AG08396 (cell line): ENCODE measurements at places on chromosomes 4 and X.

GRCh38 chr4:27000820-27001219, 140.2 kb downstream of the STIM2 start:
- DNase-seq = no peak

GRCh38 chrX:56029691-56030090, 202.5 kb upstream of the KLF8 start:
- no peak for DNase-seq

DNA sequence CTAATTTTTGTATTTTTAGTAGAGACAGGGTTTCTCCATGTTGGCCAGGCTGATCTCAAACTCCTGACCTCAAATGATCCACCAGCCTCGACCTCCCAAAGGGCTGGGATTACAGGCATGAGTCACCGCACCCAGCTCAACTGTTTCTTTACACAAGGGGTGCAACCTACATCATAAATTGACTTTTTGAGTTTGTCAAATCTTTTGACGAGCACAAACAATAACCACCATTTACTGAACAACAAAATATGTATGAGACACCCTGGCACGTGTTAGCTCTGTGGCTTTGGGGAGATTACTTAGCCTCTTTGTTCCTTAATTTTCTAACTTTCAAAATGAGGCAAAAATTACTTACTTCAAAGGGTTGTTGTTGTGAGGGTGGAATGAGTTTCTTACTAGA, 23.5 kb upstream of the SLC34A2 start:
- DNase-seq = no peak

GRCh38 chr4:55910140-55910539, 38.6 kb upstream of the CEP135 start:
- DNase-seq = no peak

DNA sequence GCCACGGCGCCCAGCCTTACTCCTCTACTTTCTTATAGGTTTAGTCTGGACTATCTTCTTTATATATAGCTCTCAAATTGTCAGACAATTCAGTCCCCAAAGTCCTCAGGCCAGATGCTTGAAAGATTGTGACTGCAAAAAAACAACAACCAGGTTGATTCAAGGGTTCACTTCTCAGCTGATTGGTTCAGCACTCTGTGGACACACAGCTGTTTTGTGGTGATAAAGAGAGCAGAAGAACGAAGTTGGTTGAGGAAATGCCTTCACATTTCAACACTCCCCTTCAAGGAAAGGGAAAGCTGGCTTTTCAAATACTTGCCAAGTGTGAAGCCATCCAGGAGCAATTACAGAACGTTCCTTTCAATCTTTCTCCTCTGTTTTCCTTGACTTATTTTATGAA, 166.8 kb downstream of the SHROOM3 start:
- no peak for DNase-seq

DNA sequence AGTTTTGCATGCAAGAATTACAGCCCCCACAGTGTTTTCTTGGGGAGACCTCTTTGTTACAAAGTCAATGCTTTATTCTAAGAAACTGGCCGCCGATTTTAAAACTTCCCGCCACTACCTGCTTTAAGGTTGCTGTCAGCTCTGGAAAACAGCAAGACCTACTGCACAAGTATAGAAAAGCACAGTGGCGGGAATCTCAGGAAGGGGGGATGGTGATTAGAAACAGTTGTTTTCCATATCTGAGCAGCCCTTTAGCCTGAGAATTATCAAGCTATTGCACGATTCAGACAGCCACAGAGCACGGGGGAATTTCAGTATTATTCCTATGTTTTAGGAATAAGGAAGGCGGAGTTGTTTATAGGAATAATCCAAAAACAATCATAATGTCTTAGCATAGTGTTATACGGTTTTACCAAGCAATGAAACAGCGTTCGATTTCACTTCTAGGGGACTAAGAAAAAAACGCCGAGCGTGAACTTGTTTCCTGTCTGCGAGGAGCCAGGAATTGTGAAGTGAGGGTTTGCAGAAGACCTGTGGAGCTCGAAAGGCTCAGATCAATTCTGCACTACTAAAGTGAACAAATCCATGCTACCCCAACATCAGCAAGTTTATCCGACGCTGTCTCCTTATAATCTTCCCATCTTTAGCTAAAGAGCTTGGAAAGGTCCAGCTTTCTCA, 81.3 kb downstream of the HMGN5 start:
- no peak for DNase-seq

DNA sequence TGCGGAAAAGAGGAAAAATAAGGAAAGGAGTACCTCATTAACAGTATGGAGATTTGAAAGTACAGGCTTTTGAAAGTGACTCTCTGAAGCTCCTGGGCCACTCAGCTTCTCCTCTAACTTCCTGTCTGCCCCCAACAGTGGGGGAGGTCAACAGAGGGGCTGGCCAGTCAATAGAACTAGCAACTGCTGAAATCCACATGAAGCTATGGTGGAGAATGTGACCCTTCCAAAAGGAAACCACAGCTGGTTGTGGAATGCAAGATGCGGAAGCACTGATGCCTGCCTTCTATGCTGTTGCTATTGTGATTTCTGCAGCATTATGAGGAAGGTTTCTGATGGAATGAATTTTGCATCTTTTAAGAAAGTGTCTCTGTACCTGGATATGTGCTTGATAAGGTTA, 2.4 kb downstream of the CORIN start:
- DNase-seq = peak; percentile 31

DNA sequence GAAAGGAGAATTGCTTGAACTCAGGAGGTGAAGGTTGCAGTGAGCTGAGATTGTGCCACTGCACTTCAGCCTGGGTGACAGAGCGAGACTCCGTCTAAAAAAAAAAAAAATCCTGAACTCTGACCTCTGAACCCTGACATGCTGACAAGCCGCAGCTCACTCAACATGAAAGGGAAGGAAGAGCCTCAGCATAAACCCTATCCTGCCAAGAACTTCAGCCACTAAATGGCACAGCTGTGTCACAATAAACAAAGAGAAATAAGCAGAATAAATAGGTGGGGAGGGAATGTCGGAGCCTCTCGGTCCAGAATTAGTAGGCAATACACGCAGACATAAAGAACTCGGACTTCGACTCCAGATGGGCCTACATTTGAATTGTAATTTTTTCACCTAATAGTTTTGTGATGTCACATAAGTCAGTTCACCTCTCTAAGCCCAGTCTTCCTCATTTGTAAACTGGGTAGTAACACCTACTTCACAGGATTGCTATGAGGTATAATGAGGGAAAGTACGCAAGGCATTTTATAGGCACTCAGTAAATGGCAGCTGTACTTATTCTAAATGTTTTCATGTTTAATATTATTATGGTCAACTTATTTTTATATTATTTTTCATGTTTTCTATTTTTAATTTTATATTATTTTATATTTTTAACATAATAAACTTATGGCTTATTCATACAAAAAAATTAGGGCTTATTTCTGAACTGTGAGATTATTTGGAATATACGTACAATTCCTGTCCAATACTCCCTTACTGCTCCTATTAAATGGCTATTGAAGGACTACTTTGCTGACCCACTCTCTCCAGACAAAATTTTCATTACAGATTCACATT, 243.4 kb downstream of the SCFD2 start:
- DNase-seq = no peak

- no peak for DNase-seq
Observed at GRCh38 chr4:25713812-25714211, 58.2 kb downstream of the SLC34A2 start.

DNA sequence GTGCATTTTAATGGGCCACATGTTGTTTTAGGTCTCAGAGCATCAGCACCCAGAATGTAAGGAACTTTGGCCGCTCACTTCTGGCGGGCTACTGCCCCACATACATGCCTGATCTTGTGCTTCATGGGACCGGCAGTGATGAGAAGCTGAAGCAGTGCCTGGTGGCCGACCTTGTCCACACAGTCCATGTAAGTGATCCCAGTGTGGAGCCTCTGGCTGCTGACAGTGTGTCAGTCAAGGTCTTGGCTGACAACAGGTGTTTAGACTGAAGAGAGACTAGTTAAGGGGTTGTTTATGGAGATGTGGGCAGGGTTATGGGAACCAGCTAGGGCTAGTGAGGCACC, 101.4 kb downstream of the FNIP2 start:
- no peak for DNase-seq

GRCh38 chrX:14590216-14590615, 60.9 kb downstream of the GLRA2 start:
- no peak for DNase-seq
